ENCODE measurements at places on chromosomes 6 and 20.

GRCh38 chr6:10000551-10000950 lies 414.3 kb downstream of the TFAP2A start:
- DNase-seq: no peak

DNA sequence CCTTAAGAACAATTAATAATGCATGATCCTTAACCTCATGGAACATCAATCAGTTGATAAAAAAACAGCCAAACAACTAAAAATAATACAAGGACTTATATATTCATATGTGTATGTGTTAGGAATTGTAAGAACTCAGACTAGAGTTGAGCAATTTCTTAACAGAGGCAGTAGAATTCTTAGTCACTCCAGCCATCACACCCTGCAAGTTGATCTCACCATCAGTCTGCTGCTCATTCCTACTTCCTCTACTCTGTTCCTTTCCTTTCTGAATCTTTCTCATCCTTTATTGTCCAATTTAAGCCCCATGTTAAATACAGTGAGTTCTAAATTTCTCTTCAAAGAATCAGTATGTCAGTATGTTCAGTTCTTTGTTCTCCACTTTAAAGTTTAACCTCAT lies 2.6 kb downstream of the ZNF165 start:
- DNase-seq: no peak

DNA sequence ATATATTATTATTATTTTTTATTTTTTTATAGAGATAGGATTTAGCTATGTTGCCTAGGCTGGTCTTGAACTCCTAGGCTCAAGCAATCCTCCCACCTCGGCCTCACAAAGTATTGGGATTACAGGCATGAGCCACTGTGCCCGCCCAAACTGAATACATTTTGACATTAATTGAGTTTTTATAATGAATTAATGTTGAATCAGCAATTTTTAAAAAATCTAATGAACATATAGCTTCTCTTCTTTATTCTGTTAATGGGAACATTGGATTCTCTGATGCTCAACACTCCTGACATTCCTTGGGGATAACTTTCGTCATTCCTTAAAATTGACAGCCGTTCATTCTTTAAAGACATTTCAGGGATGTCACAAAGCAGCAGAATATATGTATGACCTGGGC lies 52.4 kb downstream of the ANKS1A start:
- DNase-seq: no peak

GRCh38 chr6:145836772-145837171 lies 22.2 kb upstream of the FBXO30 start:
- DNase-seq: no peak

GRCh38 chr20:57148263-57148662 lies 118.2 kb downstream of the BMP7 start:
- no peak for DNase-seq

DNA sequence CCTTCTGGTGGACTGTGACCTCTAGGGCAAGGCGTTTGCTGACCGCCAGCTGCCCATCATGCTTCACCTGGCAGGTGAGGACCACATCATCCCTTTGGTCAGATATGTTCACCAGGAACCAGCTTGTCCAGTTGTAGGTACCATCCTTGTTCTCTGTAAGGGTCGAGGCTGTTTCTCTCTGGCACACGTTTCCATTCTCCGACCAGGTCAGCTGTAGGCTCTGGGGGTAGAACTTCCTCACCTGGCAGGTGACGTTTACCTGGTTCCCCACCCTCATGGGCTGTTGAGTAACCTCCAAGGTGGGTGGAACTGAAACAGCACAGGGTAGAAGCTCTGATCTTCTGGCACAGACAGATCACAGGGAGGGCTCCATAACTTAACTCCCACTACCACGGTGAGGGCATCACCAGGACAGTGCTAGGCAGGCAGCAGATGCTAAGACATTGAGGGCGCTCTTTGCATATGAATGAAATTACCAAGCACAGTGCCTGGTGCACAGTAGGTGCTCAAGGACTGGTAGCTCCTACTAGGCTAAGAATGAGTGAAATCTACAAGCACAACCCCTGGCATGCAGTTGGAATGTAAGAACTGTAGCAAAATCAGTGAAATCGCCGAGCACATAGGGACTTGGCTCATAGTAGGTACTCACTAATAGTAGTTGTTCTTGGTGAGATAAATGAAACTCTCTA lies 15.6 kb upstream of the SIRPB1 start:
- no peak for DNase-seq
